Ovary (tissue), 10 donors: ENCODE measurements at places on chromosomes 4 and X.

- H3K27ac ChIP-seq = no peak overlapping the region
- DNase-seq = no peak
- no peak overlapping the region for H3K4me3 ChIP-seq
- peaks cover 3% of the 10 kb centered on the region for H3K4me1 ChIP-seq
These were observed 176.0 kb downstream of the LDB2 start for GRCh38 chr4:16722416-16722815.

GRCh38 chr4:3791910-3792542 lies 25.8 kb downstream of the ADRA2C start:
- no peaks in the 10 kb centered on the region for H3K4me1 ChIP-seq
- no peak overlapping the region for H3K27ac ChIP-seq
- no peaks in the 10 kb centered on the region for H3K27me3 ChIP-seq

GRCh38 chr4:168995537-168996295 lies 14.3 kb downstream of the CBR4 start:
- H3K4me1 ChIP-seq = peaks cover 5% of the 10 kb centered on the region
- no peaks in the 10 kb centered on the region for H3K36me3 ChIP-seq
- H3K27me3 ChIP-seq = no peaks in the 10 kb centered on the region
- DNase-seq = no peak
- no peak overlapping the region for H3K27ac ChIP-seq

GRCh38 chr4:52877694-52878093 lies 15.6 kb downstream of the RASL11B start:
- H3K27me3 ChIP-seq = no peaks in the 10 kb centered on the region
- H3K4me1 ChIP-seq = no peaks in the 10 kb centered on the region
- H3K27ac ChIP-seq = no peak overlapping the region
- no peak overlapping the region for H3K4me3 ChIP-seq
- H3K36me3 ChIP-seq = no peaks in the 10 kb centered on the region
- no peak for DNase-seq

- no peak for DNase-seq
- peaks cover 2% of the 10 kb centered on the region for H3K4me1 ChIP-seq
- H3K36me3 ChIP-seq = no peaks in the 10 kb centered on the region
- H3K27me3 ChIP-seq = no peaks in the 10 kb centered on the region
These were observed 80.4 kb downstream of the ZFX start for GRCh38 chrX:24229976-24230375.

DNA sequence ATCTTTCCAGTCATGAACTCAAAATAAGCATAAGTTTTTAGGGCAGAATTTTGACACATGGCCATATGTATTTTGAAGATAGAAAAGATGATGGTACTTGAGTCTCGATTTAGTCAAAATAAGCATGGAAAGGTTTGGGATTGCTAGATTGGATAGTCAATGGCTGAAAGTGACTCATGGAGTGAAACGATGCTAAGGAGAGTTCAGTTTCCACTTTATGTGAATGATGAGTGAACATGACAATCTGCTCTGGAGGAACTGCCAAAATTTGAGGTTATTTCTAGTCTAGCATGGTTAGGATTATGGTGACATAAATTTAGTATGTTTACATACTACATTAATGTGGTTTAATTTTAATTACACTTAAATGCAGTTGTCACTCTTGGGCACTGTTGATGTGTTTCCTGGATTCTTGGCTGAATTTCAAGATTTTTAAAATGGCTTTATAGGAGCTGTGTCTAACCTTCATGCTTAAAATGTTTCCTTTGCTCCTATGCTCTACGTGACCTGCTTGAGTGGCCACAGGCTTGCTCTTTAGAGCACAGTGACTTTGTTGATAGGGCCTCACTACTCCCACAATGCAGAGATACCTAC lies 17.1 kb downstream of the DDX3X start:
- no peaks in the 10 kb centered on the region for H3K36me3 ChIP-seq
- no peak overlapping the region for H3K27ac ChIP-seq
- DNase-seq = no peak
- H3K27me3 ChIP-seq = no peaks in the 10 kb centered on the region
- H3K4me3 ChIP-seq = no peak overlapping the region
